ENCODE measurements at places on chromosomes 4 and X.

GRCh38 chr4:105520819-105521790, 31.3 kb upstream of the ARHGEF38 start:
- no peak for DNase-seq

DNA sequence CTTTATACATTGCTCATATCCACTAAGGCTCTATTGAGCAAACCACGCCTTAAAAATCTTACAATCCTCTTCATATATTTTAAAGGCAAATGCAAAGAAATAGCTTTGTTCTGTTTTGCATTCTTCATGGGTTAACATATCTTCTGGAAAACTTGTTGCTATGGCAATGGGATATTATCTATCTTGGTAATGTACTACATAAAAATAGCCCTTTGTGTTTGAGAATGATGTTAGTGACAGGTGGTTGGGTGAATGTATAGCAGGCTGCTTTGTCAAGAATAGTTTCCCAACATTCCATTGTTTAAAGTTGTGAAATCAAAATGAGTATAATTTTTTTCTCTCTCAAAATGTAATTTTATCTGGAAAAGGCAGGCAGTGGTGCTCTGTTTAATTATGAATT, 16.8 kb downstream of the REPS2 start:
- DNase-seq, result no peak

DNA sequence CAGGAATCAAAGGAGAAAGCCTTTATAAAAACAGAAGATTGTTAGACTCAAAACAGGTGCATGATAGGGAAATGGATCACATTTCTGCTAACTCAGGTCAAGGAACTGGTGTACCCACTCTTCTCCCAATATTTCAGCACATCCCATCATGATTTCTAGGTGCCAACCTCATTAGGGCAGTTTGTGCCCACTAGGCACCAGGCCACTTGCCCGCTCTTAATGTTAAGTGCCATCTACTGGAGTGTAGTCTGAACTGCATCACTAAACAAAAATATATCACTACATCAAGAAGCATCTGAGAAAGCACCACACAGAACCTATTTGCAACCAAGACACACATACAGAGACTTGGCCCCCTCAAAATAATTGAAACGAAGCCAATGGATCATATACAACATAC, 140.4 kb upstream of the GRID2 start:
- DNase-seq, result no peak

DNA sequence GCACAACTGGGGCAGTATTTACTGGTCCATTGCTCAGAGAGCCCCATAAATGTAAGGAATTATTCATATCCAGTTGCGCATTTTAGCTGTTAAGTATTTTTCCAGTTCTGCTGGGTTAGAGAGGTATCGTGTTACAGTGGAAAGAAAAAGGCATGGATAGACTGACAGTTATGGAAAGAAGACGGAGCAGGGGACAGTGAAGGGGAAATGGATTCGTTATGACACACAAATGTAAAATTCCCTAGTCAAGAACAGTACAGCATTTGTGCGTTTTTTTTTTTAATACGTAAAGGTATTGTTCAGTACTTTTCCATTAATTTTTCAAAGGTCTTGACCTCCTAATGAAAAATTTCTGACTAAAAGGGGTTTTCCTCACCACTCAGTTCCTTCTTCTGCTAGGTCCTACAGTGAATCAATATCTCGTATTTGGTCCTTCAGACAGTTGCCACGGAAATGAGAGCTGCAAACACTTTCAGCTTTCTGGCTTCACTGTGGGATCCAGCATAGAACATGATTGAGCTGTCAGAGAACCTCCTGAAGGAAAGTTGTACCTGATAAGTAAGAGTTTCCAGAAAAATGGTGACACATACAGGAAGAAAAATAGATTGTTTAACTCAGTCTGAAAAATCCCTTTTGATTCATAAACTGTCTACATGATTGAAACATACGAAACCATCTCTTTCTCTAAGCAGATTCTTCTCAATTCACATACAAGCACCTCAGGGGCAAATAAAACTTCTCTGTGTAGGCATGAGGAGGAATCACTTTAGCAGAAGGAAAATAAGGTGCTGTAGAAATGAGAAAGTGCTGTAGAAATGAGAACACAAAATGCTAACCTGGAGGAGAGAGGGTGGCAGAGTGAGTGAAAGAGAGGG, 21.8 kb upstream of the BBS12 start:
- DNase-seq, result no peak

DNA sequence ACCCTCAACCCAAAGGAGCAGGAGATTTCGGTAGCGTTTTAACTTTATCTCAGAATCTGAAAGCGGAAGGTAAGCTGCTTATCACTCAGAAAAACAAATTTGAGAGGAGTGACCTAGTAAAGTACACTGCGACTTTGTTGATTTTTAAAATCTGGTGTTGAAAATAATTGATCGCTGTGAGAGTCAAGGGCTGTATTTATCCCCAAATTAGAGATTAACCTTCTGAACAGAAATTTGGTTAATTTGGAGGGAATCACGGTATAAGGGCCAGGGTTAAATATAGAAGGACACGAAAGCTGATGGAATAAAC, 212 bp downstream of the CLCN4 start:
- DNase-seq, result no peak

DNA sequence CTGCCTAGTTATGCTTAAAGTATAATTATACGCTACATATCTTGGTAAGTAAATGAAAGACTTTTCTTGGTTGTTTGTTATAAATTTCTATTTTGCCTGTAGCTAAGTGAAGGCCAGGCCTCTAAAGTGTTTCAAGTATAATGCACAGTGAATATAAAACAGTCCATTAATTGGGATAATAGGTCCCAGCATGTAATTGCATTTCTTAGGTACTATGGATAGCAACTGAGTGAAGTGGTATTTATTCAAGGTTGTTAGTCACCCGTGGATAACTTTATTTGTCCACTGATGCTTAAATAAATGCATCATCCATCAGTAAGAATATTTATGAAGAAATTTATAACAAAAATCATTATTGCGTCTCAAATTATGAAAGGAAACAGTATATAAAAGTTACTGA, 59.1 kb downstream of the TEX13C start:
- no peak for DNase-seq

- DNase-seq, result no peak
Measured at GRCh38 chrX:46710927-46711623, 47.8 kb downstream of the SLC9A7 start.

DNA sequence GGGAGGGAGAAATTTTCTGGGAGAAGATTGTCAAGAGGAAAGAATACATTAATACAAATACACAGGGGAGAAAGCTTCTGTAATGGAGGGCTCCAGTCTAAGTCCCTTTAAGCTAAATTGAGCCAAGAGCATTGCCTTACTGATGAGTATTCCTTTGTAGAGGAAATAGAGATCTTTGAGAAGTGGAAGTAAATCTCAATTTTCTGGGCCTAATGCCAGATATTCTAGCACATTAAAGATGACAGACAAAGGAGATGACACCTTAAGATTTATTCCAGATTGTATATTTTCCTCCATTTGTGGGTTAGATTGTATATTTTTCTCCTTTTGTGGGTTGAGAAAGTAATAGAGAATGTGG, 28.5 kb upstream of the SMAD1 start:
- no peak for DNase-seq

- no peak for DNase-seq
Measured at GRCh38 chrX:2723286-2723879, 28.5 kb upstream of the XG start.

Data from spinal cord (tissue), 10 donors.